ENCODE measurements at places on chromosomes 13 and 19.

DNA sequence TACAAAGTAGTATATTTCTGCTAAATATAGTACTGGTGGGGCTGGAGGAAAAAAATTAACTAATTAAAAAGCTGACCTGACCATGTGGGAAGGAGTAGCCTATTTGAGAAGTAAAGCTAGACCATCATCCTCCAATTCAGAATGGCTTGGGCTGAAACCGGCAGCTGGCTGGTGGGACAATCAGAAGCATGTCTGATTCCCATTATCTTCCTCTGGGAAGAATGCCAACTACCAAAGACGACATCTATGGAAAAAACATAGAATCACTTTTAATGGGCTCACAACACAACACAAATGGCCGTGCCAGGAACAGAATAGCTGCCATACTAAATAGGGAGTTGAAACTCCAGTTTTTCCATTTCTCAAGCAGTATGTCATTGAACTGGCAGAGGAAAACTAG lies 120.4 kb upstream of the FREM2 start:
- no peak for DNase-seq

DNA sequence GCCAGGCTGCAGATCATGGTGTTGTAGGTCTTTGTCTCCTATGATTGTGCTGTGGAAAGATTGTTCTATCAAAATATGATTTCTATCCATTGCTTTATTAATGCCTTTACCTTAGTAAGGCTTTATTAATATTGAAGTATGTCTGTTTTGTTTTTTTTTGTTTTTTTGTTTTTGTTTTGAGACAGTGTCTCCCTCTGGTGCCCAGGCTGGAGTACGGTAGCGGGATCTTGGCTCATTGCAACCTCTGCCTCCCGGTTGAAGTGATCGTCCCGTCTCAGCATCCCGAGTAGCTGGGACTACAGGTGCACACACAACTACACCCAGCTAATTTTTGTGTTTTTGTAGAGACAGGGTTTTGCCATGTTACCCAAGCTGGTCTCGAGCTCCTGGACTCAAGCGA lies 7.7 kb downstream of the IRGC start:
- DNase-seq = no peak

DNA sequence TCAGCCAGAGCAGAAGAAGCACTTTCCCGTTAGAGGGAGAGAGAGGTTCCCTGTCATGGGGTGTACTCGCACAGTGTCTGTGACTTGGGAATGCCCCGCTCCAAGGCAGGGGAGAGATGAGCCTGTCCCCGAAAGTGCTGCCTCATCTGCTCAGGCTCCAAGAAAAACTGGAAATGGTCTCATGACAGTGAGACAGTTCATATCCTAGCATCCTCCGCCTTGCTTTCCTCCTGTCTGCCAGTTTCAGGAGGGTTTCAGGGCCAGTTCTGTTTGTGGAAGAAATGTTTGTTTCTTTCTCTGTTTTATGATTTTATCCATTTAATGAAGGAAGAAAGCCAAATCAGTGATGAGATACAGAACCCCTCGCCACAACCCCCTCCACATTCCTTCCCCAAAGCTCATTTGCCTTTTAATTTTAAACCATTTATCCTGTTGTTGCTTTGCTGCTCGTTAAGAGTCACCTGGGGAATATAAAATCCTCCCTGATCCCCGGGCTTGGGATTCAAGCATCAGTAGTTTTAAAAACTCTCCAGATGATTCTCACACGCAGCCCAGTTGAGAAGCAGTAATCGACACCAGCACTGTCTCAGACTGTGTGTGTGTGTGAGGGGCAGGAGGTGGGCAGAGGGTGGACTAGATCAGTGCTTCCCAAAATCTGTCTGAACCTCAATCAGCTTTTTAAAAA lies 144.6 kb upstream of the UBL3 start:
- DNase-seq = no peak

- DNase-seq = no peak
Observed at GRCh38 chr13:44156294-44156658, 217.3 kb upstream of the SERP2 start.

- DNase-seq = no peak
Observed at GRCh38 chr19:51546107-51546649, 14.7 kb upstream of the SIGLEC6 start.

- peak; percentile 35 for DNase-seq
Observed at GRCh38 chr13:20525601-20526544, at the start of gene CRYL1. CRYL1 (minus strand) TSS chr13:20525857; CDS start chr13:20525794, 63 bp downstream.

DNA sequence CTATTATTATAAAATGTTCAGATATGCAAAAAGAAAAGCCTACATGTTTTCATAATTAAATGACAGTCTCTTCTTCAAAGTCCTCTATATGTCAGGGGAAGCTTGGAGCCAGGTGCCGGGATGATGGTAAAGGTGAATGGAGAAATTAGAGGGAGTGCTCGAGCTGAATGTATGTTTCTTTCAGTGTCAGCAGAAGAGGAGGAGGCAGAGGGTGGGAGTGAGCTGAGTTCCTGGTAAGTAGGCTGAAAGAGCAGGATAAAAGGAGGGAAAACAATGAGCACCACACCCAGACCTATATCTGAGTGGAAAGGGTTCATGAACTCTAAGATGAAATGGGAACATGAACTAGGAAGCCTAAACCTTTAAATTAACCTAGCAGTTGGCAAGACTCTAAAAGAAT lies 307.6 kb upstream of the NBEA start:
- no peak for DNase-seq

DNA sequence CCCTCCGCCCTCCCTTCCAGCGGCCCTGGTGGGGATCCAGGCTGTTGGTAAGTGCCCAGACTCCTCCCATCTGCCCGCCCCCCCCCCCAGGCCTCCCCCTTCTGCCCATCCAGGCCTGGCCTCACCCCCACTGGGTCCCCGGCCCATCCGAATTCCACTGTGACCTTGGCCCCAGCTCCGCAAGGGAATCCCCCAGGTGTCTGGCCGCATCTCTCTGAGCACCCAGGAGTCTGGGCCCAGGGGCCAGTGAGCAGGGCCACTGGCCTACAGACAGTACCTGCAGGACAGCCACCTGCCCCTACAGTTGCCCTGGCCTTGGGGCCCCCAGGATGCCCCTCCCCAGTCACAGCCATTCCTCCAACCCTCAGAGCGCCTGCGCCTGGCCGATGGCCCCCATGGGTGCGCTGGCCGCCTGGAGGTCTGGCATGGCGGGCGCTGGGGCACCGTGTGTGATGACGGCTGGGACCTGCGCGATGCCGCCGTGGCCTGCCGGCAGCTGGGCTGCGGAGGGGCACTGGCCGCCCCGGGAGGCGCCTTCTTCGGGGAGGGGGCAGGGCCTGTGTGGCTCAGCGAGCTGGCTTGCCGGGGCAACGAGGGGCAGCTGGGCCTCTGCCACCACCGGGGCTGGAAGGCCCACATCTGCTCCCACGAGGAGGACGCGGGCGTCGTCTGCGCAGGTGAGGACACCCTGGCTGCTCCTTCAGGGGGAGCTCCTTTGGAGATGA lies 912 bp downstream of the SSC5D start:
- no peak for DNase-seq

GRCh38 chr13:53137779-53138178 lies 109.2 kb downstream of the OLFM4 start:
- DNase-seq = no peak

- no peak for DNase-seq
Observed at GRCh38 chr19:14418856-14419105, 360 bp downstream of the DDX39A start.

GRCh38 chr13:93646245-93646644 lies 419.6 kb downstream of the GPC6 start:
- DNase-seq = no peak

- no peak for DNase-seq
Observed at GRCh38 chr13:30906411-30907051, 460 bp downstream of the MEDAG start.

DNA sequence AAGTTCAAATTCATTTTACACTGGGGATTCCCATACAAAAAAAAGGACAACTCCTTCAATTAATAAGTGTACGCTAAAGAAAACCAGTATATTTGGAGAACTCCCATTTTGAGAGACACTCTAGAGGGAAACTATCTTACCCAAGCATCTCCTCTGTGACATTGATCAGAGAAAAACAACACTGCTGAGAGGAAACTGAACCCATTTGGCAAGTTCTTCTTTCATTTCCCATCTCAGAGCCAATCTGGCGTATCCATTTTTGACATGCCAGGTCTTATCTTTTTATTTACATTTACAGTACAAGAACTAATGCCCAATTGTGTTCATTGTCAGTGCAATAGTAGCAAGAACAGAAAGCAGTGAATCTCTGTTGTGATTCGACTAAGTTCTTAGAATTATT lies 30.1 kb downstream of the LIG4 start:
- DNase-seq = no peak

DNA sequence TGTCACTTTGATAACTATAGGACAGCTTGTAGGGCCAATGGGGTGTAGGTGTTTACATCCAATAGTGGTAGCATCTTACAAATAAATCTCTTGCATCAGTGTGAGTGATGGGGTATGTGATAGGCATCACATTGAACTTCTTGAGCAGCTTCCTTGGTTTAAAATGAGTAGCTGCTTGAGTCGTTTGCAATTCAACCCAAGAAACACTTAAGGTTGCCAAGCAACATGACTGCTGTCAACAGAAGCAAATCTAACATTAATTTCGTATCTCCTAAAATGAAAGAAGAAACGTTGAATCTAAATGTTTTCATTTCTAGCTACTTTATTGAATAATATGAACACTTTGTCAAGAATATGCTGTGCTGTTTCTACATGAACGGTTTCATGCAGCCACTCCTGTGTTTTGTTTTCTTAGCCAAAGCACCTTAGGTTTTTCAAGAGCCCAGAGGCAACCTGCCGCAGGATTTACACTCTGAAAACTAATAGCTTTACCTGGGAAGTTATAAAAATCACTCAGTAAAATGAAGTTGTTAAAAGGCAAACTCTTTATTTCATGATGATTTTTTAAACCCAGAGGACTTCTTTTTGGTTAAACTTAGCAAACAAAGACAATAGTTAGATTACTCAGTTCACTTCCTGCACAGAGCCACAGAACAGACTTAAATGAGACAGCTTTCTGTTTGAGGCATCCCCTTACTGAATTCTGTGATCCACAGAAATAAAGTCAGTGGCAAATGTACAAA lies 305.2 kb downstream of the MTUS2 start:
- no peak for DNase-seq

GRCh38 chr13:113536461-113537110 lies 46.1 kb upstream of the DCUN1D2 start:
- no peak for DNase-seq
